Uterus (tissue), 4 donors: ENCODE measurements at places on chromosomes 1 and 21. TPM values are rescaled to one million over a fixed set of nuclear protein-coding genes. Genes with fewer than 3 reads are reported as not detected.

Gene ITLN1
- 0.90 TPM for total RNA-seq

Gene TMEM61
- not detected for total RNA-seq

GRCh38 chr1:172298141-172298540 is 122.3 kb upstream of the C1orf105 start:
- no peaks in the 10 kb centered on the region for H3K27me3 ChIP-seq
- no peak overlapping the region for H3K4me3 ChIP-seq
- no peaks in the 10 kb centered on the region for H3K36me3 ChIP-seq

- no peaks in the 10 kb centered on the region for H3K36me3 ChIP-seq
- peak overlapping the region; percentile 61 for H3K4me3 ChIP-seq
These were observed 1.8 kb downstream of the ATP2B4 start for GRCh38 chr1:203628201-203629015.

DNA sequence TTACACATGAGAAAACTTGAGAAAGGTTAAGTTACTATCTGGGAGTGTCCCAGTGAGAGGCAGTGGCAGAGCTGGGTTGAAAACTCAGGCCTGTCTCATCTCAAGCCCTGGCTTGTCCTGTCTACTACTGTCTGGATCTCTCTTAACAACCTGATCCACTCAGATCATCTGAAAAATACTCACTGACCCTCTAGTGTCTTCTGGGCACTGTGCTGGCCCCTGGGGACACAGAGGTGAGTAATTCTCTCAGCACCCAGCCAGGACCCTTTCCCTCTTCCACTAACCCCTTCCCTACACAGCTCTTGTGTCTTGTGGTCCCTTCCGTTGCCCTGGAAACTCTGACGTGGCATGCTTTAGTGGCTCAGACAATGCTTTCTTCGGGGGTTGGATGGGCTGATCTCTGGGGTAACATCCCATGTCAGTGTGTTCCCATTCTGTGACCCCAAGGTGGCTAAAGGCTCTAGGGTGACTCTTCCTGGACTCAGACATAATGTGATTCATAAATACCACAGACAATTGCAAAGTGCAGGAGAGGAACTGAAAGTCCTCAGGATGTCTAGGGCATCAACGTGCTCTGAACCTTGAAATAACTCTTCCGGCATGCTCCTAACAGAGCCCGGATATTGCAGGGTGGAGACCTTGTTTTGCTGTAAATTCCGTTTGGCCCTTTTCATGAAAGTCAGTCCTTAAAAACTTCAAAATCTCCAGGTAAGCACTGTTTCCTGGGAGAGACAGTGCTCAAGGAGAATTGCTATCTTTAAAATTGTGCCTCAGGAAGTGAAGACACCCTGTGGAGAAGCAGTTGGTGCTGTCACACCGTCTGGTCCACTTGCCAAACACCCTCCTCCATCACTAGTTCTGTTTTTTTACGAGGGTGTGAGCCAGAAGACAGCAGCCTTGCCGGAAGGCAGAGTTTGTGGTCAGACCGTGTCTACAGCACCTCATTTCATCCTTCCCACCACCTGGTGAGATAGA is 4.0 kb downstream of the SHISAL2A start:
- no peak overlapping the region for H3K4me3 ChIP-seq
- H3K27ac ChIP-seq, result no peak overlapping the region
- H3K4me1 ChIP-seq, result no peaks in the 10 kb centered on the region
- no peak for DNase-seq
- H3K36me3 ChIP-seq, result no peaks in the 10 kb centered on the region
- H3K27me3 ChIP-seq, result peaks cover 5% of the 10 kb centered on the region

GRCh38 chr1:36576118-36576517 is 93.4 kb upstream of the CSF3R start:
- no peak overlapping the region for H3K4me3 ChIP-seq
- DNase-seq, result peak; percentile 29

DNA sequence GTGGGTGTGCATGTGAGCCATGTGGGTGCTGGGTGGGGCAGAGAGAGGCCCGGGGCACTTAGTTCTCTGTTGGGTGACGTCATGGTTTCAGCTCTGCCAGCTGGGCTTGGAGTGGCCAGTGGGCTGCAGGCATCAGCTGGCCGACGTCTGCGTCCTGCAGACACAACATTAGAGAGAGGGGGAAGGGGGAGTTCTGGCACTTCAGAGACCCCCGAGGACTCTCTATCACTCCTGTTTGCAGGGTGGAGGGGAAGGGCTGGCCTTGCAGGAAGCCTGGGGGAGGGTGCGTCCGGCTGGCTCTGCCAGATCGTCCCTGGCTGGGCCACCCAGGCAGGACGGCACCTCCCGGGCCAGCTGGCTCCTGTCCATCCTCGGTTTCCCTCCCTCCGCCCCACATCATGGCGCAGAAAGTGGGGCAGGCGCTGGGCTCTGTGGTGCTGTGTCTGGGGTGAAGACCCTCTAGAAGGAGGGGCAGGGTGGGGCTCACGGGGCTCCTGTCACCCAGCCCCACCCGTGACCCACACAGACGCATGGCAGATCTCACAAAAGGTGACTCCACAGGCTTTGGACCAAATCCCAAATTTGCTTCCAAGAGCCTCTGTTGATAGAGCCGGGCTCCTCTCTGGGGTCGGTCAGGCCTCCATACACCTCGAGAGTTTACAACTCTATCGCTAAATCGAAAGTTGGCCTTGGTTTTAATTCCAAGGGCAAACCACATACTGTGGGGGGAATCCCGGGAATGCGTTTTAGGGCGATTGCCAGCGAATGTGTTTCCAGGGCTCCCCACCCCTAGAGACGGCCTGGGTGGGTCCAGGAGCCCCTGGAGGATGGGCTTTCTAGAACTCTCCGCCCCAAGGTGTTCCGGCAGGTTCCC is 73.4 kb upstream of the TTC34 start:
- DNase-seq, result no peak
- no peaks in the 10 kb centered on the region for H3K27me3 ChIP-seq
- H3K4me1 ChIP-seq, result no peaks in the 10 kb centered on the region
- H3K4me3 ChIP-seq, result no peak overlapping the region
- no peaks in the 10 kb centered on the region for H3K36me3 ChIP-seq

- no peaks in the 10 kb centered on the region for H3K27me3 ChIP-seq
- H3K4me3 ChIP-seq, result no peak overlapping the region
- H3K4me1 ChIP-seq, result no peaks in the 10 kb centered on the region
These were observed 2.3 kb upstream of the MXRA8 start for GRCh38 chr1:1360506-1361169.
